ENCODE measurements at places on chromosomes 6 and 20. TPM values are rescaled to one million over a fixed set of nuclear protein-coding genes. Genes with fewer than 3 reads are reported as not detected.

UNC93A gene
- not detected for total RNA-seq

POU3F2 gene
- not detected for total RNA-seq

CPXM1 gene
- 3.5 TPM for total RNA-seq

SLC13A3 gene
- total RNA-seq: 3.1 TPM

SRMS gene
- not detected for total RNA-seq

LAMP5 gene
- under 0.01 TPM for total RNA-seq

KIF6 gene
- total RNA-seq: 0.33 TPM

HDGFL1 gene
- not detected for total RNA-seq

SPDEF gene
- total RNA-seq: not detected

ERVFRD-1 gene
- total RNA-seq: 0.12 TPM

Data from uterine smooth muscle cell (primary cell).